A549 (cell line): ENCODE measurements at places on chromosomes 6 and 20.

DNA sequence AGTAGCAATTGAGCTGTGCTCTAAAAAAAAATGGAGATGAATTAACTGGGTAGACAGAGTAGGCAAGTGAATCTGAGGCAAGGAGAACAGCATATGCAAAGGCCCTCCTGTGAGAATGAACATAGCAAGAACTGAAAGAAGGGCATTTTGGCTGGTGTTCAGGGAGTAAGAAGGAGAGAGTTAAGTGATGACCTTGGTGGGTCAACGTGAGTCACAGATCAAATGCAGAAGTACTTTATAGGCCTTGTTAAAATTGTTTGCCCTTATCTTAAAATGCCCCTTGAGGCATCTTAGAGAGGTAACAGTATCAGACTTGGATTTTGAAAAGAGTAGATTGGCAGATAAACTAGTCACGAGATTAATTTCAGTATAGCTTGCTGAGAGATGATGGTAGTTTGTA lies 24.5 kb downstream of the NDUFAF5 start:
- no peak for DNase-seq

DNA sequence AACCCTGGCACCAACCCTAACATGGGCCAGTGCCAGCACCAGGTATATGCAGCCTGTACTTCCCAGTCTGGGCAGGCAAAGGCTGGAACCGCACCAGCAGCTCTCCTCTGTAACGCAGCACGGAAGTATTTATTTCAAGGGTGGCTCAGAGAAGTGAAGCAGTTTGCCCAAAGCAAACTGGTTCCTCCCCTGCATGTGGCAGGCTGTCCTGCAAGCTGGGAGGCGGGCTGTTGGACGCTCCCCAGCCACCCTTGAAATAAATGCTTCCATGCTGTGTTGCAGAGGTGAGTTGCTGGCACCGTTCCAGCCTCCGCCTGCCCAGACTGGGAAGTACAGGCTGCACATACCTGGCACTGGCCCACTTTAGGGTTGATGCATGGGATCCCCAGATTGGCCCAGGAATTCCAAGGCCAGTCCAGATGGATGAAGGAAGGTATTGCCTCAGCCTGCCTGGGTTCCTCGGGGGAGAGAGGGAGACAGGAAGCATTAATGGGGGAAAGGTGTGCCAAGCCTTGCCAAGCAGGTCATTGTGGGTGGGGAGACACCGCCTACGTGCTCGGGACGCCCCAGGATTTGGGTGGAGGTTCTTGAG lies 49.8 kb downstream of the PPARD start:
- no peak for DNase-seq

DNA sequence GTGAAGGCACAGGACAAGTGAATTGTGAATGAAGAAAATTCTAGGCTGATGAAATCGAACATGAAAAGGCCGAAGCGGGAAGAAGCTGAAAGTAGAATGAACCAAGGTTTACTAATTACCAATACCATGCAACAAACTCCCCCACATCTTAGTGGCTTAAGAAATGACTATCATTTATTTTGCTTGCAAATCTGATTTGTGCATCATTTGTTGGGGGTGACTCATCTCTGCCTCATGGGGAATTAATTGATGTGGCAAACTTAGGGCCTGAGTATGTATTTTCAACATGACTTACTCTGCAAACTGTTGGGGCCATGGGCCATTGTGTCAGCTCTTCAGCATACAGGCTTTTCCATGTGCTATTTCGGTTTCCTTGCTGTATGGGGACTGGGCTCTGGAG lies 26.8 kb downstream of the PPP1R14C start:
- DNase-seq, result no peak

GRCh38 chr6:67608099-67608749 lies 1026.9 kb upstream of the ADGRB3 start:
- no peak for DNase-seq

- DNase-seq, result no peak
Observed at GRCh38 chr6:140636271-140636907, 1261.9 kb upstream of the CITED2 start.

- DNase-seq, result no peak
Observed at GRCh38 chr6:40286721-40287120, 300.4 kb downstream of the LRFN2 start.

DNA sequence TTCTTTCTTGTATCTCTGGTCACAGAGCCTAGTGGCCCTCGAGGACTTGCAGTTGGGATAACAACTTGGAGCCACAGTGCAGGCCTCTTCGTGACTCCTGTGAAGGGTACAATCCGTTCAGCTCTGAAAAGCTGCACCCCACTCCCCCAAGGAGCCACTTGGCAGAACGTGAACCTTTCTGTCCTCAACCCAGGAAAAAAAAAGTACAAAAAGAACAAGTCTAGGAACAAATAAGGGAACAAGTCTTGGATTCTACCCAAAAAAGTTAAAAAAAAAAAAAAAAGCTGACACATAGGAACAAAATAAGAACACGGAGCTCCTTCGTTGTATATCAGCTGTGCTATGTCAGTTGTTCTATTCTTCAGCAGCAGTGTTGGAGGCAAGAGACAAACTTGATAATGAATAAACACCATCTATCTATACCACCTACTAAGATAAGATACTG lies 77.9 kb upstream of the TULP1 start:
- DNase-seq, result no peak

DNA sequence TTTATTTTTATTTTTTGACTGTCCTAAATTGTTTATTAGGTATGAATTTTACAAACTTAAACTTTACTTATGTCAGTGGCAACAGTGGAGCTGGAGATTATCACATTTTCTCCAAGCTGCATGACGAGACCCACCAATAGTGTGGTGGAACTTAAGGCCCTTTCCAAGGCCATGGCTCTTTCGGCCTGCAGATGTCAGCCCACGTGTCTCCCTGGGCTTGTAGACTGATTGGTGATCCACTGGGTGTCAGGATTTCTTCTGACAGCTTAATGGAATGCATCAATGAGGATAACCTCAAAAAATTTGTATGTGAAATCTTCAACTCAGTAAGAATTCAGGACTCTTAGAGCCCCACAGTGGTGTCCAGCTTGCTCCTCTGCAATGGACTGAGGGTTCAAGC lies 32.3 kb upstream of the OVOL2 start:
- peak; percentile 17 for DNase-seq

- no peak for DNase-seq
Observed at GRCh38 chr6:16654701-16655100, 106.6 kb downstream of the ATXN1 start.

DNA sequence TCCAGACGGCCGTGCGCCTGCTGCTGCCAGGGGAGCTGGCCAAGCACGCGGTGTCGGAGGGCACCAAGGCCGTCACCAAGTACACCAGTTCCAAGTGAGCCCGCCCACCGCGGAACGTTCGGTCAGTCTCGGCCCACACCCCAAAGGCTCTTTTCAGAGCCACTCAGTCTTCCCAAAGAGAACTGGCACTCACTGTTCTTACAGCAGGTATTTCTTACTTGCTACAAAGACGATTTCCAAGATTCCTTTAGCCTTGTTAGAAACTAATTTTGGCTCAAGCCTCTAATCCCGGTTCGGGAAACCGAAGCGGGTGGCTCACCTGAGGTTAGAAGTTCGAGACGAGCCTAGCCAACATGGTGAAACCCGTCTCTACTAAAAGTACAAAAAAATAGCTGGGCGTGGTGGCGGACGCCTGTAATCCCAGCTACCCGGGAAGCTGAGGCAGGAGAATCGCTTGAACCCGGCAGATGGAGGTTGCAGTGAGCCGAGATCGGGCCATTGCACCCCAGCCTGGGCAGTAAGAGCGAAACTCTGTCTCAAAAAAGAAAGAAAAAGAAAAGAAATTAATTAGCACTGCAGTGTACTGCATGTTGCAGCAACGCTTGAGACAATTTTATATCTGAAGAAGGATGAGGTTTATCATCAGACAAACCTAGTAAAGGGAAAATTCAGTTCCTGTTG lies 73.1 kb downstream of the OR2B2 start:
- DNase-seq, result no peak

- no peak for DNase-seq
Observed at GRCh38 chr20:34621036-34621343, 55.9 kb downstream of the PIGU start.

DNA sequence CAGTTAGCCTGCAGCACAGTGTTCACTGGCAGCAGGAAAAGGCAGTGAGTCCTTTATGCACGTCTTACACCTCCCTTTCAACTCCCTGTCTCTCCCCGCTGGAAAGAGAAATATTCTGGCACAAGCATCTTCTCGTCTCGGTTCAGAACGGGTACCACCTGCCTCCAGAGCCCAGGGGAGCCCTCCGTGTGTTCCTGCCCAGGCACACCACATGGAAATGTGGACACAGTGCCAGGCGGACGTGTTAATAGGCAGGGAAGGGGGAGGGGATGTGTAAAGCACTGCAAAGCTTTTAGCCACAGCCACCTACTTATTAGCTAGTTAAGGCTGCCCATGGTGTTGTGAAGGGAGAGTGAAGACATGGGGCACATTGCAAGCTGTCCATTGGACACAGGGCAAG lies 219.7 kb downstream of the FARS2 start:
- DNase-seq, result no peak

DNA sequence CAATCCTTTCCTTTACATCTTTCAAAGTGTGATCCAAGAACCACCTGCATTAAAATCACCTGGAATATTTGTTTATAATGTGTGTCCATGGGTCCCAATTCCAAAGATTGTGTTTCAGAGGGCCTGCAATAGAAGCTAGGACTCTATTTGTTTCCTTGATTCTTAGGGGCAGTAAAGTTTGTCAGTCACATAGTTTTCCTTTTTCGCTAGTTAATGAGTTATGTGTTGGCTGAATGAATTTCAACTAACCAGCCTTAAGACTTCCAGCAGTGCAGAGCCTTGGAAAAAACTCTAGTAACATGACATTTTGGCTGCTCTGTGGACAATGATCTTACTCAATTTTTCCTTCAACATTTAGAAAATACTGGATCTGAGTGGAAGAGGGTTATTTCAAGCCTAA lies 11.3 kb downstream of the FAM217A start:
- no peak for DNase-seq

GRCh38 chr6:16277101-16277981 lies 39.0 kb downstream of the GMPR start:
- DNase-seq, result peak; percentile 68

GRCh38 chr6:121678245-121678644 lies 242.8 kb downstream of the GJA1 start:
- DNase-seq, result no peak

- DNase-seq, result no peak
Observed at GRCh38 chr20:54078296-54078984, 8.0 kb upstream of the BCAS1 start.

DNA sequence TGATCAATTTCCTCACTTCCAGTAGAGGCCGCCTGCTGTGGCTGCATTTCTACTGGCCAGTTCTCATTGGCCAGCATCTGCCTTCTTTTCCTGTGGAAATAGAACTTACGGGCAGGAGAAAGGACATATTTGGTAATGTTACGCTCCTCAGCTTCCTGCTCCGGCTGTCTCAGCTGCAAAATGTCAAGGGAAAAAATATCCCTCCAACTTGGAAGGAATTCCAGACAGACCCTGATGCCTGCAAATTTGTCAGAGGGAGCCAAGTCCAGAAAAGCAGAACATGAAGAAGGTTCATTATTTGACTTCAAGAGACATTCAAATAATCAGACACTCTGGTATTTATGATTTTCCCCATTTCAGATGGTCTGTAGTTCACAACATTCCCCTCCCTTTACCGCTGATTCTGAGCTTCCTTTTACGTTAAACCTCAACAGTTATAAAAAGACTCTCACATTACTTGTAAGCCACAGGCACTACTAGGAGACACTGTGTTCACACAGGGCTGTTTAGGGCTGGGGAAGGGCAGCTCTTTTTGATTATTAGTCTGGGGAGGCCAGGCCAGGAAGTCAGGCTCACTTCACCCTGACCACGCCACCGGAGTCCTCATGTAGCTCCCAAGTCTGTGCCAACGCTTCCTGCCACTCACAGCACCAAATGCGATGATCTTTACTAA lies 179.6 kb upstream of the CCN2 start:
- no peak for DNase-seq

GRCh38 chr6:135012764-135013163 lies 41.9 kb downstream of the HBS1L start:
- no peak for DNase-seq

DNA sequence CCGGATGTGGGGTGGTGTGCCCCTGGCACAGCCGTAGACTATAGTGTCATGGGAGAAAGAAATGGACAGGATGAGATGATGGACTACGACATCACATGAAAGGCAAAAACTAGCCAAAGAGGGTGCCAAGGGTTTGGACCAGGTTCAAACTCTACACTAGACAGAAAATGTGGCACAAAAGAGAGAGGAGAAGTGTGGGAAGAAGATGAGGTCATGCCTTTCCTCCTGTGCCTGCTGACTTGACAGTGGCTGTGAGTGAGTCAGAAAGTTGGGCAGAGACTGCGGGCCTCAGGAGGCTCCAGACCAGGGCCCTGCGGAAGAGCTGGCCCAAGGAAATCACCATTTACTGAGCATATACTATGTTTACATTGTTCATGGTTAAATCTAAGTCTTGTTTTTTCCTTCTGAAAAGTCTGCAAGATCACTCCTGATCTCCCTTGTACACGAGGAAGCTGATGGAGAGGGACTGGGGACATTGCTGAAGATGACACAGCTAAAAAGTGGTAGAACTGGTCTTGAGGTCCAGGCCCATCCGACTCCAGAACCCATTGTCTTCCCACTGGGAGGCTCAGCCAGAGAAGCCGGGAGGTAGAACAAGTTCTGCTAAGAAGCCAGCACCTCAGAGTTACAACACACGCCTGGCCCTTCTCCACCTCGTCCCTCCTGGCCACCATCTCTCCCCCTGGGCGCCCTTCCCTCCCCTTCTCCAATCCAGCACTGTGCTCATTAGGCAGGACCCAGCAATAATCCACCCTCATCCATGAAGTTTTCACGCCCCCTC lies 35.6 kb downstream of the CNKSR3 start:
- peak; percentile 24 for DNase-seq

DNA sequence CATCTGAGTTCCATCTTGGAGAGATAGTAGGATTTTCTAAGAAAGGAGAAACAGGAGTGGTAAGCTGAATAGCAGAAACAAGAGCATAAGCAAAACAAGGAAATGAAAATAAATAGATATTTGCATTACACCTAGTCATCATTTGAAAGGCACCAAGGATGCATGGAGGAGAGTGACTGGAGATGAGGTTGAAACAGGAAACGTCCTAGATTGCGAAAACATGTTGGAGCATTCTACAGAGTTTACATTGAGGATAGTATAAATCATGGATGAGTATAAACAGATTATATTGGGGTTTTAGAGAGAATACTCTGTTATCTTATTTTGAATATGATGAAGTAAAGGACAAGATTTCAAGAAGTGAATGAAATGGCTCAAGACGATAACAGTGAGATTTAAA lies 507.3 kb downstream of the EYS start:
- DNase-seq, result no peak

- DNase-seq, result peak; percentile 74
Observed at GRCh38 chr20:49384437-49385434, 97.7 kb downstream of the KCNB1 start.

- DNase-seq, result no peak
Observed at GRCh38 chr6:36695414-36695813, 2.2 kb upstream of the RAB44 start.

- DNase-seq, result no peak
Observed at GRCh38 chr6:32935551-32936238, 5.1 kb downstream of the HLA-DMB start.
